ENCODE measurements at places on chromosomes 16 and 17.

GRCh38 chr17:82282239-82283207, 9.0 kb upstream of the CSNK1D start:
- no peak for DNase-seq

DNA sequence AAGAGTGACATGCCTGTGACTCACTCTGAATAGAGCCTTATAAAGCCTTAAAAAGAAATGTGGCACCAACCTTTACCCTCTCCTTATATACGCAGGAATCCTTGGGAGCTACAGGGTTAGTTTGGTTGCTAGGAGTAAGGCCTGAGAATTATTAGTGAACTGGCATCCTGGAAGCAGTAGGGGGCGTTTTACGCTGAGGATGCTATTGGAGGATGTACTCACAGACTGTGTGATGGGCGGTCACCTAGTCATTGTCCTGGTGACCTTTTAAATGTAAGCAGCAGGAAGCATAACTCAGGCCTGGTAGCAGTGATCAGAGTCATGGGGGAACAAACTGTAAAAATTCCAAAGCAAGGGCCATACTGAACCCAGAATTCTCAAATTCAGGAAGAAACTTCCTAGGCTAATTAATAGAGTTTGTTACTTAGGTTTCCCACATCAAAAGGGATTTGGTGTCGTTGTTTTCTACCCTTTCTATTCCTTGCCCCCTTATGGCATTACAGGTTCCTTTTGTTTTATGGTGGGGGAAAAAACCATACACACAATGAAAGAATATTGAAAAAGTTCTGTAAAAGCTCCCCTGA, 153.8 kb downstream of the SNX11 start:
- DNase-seq = no peak

DNA sequence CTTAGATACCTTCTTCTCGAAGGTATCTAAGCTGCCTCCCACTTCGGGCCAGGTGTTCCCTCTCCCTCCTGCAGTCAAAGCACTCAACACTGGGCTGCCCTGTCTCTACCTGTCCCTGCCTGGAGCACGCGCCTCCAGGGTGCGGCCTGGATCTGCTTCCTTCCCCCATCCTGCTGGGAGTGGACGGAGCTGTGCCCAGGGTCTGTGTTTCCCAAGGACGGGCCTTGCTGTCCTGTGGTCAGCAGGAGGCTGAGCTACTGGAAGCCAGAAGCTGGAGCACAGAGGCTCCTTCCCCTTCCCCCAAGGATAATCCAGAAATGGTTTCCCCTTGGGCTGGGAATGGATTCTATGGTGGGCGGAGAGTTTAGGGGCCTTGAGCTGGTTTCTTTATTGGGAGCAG, 16.7 kb downstream of the LLGL2 start:
- no peak for DNase-seq

DNA sequence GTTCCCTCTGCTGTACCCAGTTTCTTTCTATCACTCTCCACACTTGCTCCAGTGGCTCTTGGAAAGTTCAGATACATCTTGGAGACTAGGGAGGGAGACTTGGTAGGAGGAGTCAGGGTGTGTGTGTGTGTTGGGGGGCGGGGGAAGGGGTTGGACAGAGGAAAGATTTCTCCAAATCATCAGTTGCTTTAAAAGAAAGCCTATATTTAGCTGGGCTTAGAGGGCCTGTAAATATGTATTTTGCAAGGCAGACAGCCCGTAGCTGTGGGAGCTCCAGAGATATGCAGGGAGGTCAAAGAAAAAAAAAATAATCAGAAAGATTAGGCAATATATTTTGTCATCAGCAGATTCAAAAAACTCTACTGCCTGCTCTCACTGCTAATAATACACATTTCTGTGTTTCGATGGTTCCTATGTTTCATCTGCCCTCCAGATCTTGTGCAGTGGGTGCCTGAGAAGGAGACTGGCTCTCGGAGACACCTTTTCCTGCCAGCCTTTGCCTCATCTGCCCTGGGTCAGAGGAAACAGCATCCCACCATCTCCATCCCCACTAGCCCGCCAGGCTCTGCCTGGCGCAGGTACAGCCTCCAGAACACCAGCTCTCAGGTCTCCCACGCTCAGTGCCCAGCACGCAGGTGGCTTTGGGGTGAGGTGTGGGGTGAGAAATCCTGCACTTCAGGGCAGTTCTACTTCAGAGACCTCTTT, 4.8 kb upstream of the PPP1R9B start:
- DNase-seq = no peak

DNA sequence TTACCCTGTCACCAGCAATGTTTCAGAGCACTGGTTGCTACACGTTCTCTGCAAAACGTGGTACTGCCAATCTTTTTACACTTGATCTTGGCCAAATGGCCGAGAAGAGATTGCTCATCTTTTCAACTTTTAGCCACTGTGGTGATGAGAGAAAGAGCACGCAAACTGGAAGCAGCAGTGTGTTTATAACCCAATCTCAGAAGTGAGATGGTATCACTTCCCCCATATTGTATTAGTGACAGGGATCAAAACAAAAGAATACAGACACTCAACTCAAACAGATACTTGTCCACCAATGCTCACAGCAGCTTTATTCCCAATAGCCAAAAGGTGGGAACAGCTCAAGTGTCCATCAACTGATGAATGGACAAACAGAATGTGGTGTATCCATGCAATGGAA, 72.1 kb upstream of the FA2H start:
- DNase-seq = no peak

DNA sequence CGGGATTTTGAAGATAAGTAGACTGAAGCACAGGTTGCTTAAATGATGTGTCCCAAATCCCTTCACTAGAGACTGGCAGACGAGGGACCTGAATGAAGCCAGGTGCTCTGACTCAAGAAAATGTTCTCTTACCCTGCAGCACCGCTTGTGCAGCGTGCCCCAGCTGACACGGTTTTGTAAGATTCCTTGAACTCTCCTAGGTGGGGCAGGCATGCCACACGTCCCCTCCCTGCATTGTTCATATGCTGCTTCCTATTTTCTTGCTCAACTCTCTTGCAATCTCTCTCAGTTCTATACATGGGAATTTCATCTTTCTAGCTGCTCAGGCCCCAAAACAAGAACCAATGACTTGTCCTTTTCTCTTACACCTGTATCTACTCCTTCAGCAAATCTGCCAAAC, 22.1 kb upstream of the HNF1B start:
- no peak for DNase-seq

DNA sequence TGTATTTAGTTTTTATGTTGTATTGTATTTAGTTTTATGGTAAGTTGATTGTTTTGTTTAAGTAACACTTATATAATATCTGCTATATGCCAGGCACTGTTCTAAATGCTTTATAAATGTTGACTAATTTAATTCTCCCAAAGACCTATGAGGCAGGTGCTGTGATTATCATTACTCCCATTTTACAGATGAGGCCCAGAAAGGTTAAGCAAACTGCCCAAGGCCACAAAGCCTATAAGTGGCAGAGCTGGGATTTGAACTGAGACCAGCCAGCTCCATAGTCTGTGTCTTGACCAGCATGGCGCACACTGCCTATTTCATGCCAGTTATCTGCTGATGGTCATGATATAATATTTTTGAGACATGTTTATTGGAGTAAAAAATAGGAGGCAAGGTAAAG, 24.0 kb downstream of the IL21R start:
- no peak for DNase-seq

DNA sequence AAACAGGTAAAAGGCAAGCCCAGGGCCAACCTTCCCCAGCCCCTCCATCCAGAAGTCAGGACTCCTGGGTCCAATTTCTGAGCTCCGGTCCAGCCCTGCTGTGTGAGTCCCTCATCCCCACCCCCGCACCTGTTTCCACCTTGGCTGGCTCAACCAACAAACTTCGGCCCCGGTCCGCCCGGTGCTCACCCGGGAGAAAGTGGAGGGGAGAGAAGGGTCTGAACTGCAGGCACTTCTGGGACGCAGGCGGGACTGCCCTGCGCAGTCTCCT, 541 bp downstream of the RHBDF2 start:
- no peak for DNase-seq

Measured in keratinocyte (primary cell).